ENCODE measurements at places on chromosomes 7 and 10. TPM values are rescaled to one million over a fixed set of nuclear protein-coding genes. Genes with fewer than 3 reads are reported as not detected.
A peak's percentile ranks its signal among the peaks of the same experiment; 100 is the strongest.

DNA sequence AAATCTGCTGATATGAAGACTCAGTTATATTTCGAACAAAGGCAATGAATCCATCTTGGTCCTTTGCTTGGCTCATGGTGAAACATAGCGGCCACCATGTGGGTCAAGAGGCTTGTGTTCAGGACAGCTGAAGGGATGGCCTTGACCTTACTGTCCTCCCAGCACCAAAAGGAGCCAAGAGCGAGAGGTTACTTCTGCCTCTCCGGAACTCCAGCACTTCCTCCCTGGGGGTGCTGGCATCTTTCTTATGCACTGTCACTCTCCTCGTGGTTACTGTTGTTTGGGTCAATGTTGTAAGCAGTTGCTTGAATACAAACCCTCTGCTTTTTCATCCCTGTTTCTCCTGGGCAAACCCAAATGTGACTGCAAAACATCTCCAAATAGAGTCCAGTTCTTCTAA lies 100.6 kb downstream of the RBM20 start:
- no peak for DNase-seq

GRCh38 chr7:93092757-93093370 lies 24.9 kb downstream of the SAMD9 start:
- peak; percentile 68 for DNase-seq

DNA sequence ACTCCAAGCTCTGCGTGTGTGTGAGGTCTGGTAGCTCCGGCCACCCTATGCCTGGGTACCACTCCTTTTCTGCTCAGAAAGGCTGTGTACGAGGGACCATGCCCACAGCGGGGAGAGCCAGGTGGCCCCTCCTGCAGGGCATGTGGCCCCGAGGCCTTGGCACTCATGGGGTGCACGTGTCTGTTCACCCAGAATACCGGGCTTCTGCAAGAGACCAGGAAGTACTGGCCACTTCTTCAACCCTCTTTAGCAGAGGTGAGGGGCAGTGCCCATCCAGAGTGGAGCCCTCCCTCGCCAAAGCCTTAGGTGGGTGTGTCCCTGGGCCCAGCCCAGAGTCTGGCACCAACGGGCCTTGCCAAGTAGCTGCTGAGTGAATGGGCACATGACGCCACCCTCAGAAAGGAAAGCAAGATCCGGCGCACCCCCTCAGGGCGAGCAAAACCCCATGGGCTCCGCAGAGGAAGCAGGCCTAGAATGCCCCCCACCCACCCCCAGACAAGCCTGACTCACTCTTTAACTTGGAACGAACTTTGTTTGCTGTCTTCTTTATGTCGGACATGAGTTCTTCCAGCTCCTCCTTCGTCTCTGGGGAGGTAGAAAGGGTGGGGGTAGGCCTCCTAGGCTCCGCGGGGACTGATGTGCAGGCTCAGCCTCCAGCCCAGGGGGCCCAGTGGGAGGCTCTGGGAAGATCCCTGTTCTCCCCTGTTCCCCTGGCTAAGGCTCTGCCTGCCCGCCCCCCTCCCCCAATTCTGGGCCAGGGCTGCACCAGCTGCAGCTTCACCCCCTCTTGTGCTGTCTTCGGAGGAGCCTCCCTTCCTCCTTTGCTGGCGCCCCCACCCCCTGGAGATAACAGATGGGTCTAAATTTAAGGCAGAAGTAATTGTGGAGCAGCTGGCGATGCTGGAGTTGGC lies 14.6 kb downstream of the STX1A start:
- peak; percentile 59 for DNase-seq

DNA sequence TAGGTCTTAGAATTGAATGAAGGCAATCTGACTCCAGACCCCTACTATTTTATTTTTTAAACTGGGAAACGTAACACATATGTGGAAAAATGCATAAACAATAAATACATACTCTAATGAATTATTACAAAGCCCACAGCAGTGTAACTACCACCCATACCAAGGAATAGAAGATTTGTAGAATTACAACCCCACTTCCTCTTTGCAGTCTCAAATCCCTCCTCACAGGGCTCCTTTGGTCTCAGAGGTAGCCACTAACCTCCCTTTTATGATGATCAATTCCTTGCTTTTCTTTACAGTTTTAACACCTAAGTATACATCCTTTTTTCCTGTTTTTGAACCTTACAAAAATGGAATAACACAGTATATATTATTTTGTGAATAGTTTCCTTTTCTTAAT lies 6.7 kb upstream of the CCDC126 start:
- no peak for DNase-seq

GRCh38 chr10:98055841-98056516 lies 25.6 kb upstream of the CRTAC1 start:
- peak; percentile 83 for DNase-seq

GRCh38 chr10:22931948-22932347 lies 4.1 kb downstream of the ARMC3 start:
- DNase-seq, result no peak

GRCh38 chr10:4810092-4810491 lies 15.9 kb upstream of the AKR1E2 start:
- peak; percentile 67 for DNase-seq

GRCh38 chr7:25381818-25382589 lies 153.7 kb upstream of the NPVF start:
- no peak for DNase-seq

DNA sequence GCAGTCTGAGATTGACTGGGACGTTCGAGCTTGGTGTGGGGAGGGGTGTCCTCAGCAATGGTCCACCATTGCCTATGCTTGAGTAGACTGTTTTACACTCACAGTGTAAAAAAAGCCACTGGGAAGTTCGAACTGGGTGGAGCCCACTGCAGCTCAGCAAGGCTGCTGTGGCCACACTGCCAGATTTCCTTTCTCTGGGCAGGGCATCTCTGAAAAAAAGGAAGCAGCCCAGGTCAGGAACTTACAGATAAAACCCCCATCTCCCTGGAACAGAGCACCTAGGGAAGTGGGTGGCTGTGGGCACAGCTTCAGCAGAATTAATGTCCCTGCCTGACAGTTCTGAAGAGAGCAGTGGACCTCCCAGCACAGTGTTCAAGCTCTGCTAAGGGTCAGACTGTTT lies 80.3 kb downstream of the BICC1 start:
- no peak for DNase-seq

DNA sequence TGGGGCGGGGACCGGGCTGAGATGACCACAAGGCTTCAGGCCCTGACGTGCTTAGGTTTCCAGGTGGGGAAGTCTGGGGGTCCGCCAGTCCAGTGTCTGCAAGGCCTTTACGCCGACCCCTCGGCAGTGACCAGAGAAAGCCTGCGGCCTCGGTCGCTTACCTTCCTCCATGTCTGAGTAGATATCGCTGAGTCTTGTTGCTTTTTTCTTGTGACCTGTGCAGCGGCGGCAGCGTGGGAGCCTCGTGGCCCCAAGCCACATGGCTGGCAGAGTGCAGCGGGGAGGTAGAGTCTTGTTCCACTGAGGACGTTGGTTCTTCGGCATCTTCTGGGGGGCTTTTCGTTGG lies 329 bp downstream of the NOLC1 start:
- DNase-seq, result peak; percentile 35

DNA sequence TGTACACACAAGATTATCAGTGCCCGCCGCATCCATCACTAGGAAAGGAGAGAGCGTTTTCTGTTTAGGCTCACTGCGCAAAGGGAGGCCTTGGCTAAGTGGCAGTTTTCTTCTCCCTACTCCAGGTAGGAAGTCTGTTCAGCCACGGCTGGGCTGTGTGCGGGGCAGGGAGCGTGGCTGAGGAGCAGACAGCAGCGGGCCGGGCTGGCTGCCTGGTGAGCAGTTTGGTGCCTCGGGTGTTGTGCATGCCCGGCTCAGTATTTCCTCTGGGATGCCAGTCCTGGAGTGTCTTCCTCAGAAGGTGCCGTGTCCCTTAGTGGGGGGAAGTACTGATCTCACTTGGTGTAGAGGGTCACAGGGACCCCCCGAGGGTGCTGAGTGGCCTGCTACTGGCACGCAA lies 114.4 kb downstream of the NT5C2 start:
- no peak for DNase-seq

GRCh38 chr7:140674899-140675701 lies 2.4 kb downstream of the ADCK2 start:
- peak; percentile 60 for DNase-seq

DNA sequence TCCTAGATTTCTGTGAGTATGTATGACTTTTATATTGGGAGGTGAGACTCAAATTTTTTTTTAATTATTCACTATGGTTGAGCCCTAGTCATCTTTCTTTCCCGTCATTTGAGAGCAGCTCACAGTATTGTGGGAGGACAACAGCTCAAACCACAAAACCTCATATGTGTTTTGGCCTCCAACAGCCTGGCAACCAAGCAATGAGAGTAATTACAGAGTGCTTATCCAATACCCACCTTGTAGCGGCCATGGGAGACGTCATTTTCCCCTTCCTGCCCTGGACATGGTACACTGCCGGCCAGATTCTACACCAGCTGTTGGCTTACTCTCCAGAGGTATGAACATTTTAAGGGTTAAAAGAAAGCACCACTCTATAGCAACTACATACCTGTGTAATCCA lies 49.1 kb downstream of the DOCK4 start:
- no peak for DNase-seq

DNA sequence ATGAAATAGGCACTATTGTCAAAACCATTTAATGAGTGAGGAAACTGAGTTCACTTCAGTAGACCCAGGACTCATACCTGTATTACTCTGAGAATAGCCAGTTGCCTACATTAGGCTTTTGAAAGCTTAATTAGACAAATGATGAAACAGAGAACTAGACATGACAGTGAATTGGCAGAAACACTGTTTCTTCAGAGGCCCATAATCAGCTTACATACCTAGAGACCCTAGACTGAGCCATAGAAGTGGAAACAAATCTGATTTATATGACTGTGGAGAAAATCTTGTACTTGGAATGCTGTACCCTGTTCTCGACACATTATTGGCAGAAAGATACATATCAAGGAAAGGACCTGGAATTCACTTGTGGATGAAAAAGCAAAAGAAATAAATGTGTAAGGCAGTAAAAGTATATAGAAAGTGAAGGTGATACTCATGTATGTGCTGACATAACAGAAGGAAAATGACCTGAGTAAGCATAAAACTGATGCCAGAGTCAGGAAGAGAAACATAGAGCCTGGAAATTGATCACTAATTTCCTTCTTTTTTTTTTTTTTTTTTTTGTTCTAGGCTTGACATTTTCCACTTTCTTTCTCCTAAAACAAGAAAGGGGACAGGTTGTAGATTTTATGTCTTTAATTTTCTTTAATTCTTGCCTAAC lies 251.5 kb downstream of the BICC1 start:
- no peak for DNase-seq

DNA sequence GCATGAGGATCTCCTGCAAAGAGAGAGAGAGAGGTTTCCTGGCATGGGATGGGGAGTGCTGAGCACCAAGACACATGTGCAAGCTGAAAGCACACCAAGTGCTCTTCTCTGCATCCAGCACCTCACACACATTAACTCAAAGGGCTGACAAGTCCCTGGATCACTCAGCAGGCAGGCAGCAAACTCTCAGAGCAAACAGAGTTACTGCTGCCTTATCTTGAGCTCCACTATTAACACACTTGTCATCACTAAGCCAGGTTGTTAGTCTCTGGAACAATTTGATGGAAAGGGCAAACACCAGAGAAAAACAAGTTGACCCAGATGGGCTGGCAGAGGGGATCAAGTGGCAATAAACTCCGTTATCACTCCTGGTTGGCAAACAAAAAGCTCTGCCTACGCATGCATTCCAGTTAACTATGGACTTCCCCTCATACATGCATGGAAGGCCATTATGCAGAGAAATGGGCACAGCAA lies 349.9 kb downstream of the KCNMA1 start:
- DNase-seq, result peak; percentile 84

DNA sequence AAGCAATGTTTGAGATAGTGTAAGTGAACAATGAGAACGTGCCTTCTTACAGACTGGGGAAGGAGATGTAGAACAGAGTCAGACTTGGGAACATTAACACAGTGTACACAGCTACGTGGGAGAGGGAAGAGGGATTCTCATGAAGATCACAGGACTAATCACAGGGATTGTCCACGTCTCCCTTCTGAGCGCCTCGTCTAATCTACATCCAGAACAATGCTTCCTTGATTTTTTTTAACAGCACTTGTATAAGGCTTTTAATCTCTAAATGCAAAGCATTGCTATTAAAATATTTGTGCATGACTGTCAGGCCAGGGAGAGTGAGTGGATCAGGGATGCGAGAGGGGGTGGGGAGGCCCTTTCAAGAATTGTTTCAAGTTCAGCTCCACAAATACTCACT lies 62.7 kb downstream of the MET start:
- no peak for DNase-seq

DNA sequence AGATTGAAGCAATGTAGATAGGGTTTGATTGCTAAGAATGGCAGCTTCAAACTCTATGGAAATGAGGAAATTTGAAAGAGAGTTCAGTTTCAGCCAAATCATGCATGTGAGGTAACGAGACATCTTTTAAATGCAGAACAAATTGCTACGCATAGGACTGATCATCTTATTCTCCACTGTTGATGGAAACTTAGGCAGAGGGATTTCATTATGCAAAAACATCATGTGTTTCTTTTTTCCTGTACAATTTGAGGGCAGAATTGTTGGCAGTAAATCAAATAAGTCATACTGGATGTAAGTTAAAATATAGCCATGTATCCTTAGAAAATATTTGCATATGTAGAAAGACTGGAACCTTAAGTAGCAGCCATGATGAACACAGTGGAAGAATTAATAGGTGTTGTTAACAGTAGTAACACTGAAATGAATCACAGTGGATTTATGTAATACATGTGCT lies 327.4 kb downstream of the CDK14 start:
- DNase-seq, result no peak

- no peak for DNase-seq
Measured at GRCh38 chr10:119360181-119360921, 153.0 kb downstream of the GRK5 start.

GRCh38 chr10:43403911-43404703 lies 4.9 kb downstream of the HNRNPF start:
- DNase-seq, result no peak

GRCh38 chr10:78755877-78756455 lies 312.8 kb upstream of the ZMIZ1 start:
- no peak for DNase-seq

DNA sequence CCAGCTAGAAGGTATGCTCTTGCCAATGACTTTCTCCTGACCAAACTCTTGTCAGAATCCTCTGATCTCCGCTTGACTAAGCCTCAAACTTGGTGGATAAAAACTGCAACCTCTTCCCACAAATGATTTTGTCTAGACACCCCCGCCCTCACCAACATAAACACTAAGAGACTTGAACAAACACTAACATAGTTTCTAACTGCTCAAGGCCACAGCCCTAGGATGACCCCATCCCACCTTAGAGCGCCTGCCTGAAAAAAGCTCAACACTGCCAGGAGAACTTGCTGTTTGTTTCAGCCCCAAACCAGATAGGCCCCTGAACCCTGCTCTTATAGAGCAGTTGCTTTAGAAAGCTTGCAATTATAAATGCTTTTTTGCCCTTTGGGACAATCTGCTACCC lies 71.8 kb downstream of the LRRN3 start:
- no peak for DNase-seq

GRCh38 chr10:62583876-62584615 lies 209.9 kb downstream of the ZNF365 start:
- peak; percentile 96 for DNase-seq

Gene THSD7A
- 1.5 TPM for polyA plus RNA-seq

Gene SLC29A4
- polyA plus RNA-seq, result 14.6 TPM

Gene LIPN
- polyA plus RNA-seq, result not detected

Gene SUFU
- 28.3 TPM for polyA plus RNA-seq

Gene VENTX
- not detected for polyA plus RNA-seq

Gene LRRTM3
- polyA plus RNA-seq, result 2.8 TPM

Gene PSAP
- polyA plus RNA-seq, result 844 TPM

Gene TFEC
- not detected for polyA plus RNA-seq

Gene CCDC3
- polyA plus RNA-seq, result 6.7 TPM

Gene HOXA2
- 0.12 TPM for polyA plus RNA-seq

Gene EPDR1
- 42.7 TPM for polyA plus RNA-seq

Gene UROS
- 160 TPM for polyA plus RNA-seq

Gene OPN4
- polyA plus RNA-seq, result not detected

Gene ACBD7
- polyA plus RNA-seq, result 1.2 TPM
